ENCODE measurements at places on chromosomes 1 and 21.

GRCh38 chr1:11151826-11152612, 37.1 kb upstream of the ANGPTL7 start:
- no peak for DNase-seq

DNA sequence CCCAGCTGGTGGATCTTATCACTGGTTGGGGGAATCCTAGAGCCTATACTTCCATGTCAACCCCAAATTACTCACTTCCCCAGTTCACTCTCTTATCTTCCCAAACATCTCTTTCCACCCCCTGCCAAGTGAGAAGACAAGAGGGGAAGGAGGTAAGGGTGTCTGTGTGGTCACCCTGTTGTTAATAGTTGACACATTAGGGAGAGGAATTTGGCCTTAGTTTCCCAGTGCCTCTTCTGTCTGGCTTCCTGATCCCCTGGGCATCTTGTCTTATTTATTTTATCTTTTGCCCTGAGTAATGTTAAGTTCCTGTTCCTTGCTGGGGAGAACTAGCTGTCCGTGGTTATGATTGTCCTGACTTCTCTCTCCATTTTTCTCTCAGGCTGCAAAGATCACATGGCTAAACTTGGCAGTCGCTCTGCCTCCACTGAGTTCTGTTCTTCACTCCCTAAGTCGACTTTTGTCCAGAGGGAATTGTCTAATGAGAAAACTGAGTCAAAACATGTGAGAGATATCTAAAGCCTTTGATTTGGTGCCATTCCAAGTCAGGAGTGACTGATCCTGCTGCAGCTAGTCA, 157.1 kb upstream of the SYT6 start:
- DNase-seq = no peak

DNA sequence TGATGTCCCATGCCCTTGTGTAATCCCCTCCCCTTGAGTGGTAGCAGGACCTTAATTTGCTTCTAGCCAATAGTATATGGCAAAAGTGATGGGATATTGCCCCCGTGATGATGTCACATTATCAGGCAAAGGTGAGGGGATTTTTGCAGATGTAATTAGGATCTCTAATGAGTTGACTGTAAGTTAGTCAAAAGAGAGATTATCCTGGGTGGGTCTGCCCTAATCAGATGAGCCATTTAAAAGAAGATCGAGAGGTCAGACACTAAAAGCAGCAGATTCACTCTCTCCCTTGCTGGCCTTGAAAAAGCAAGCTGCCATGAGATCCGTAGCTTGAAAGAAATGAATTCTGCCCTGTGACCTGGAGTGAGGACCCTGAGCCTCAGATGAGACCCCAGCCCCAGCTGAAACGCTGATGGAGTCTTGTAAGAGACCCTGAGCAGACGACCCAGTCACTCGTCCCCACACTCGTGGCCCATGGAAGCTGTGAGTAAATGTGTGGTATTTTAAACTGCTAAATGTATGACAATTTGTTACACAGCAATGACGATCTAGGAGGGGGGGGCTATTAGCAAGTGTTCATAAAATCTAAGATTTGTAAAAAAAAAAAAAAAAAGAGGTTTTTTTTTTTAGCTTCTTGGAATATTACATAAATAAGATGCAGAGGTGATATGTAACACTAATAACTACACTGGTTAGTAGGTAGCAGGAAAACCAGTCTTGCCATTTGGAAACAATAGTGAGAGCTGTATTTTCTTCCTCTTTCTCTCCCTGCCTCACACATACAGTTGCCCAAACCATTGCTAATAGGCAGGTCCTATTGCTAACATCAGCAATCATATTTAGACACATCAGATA, 50.3 kb upstream of the TARBP1 start:
- DNase-seq = no peak

GRCh38 chr1:167683641-167684502, 37.9 kb upstream of the MPZL1 start:
- no peak for DNase-seq

DNA sequence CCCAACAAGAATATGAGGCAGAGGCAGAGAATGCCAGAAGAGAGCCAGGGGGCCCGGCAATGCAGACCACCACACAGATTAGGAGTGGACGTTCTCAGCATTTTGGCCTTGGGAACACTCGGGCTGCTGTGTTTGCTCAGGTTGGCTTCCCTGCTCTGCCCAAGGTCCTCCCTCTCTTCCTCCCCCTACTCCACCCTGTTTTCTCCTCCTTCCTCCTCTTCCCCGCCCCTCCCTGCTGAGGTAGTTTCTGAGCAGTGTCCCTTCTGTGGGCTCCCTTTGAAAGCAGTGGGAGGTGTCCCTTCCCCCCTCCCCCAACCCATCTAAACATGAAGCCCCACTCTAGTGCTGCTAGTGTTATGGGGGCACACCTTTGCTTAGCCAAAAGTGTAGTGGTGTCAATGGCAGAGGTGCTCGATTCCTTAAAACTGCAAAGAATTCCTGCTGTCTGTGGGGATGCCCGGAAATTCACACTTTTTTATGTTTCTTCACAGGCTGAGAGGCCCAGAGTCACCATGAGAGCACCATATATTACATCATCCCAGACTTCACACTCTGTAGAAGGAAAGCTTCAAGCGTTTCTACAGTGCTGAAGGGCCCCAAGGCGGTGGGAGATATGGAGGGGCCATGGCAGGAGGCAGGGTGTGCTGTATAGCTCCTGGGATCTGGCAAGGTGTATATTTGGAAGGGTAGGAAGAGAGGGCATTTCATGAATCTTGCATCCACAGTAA, at the start of gene HHIPL2:
TSS of gene HHIPL2 (minus strand) at position 161 of the 728 bp plus-strand sequence. CDS start at position 101, 60 bp downstream.
- no peak for DNase-seq

- no peak for DNase-seq
Observed at GRCh38 chr1:235736263-235736662, 86.7 kb upstream of the GNG4 start.

All from activated CD4-positive, alpha-beta T cell treated with anti-CD3 and anti-CD28 coated beads, Interleukin-2, amount 10 ng/mL, durations not matched to agents 7 days and 5 days (primary cell).